ENCODE measurements at places on chromosomes 2 and 18. TPM values are rescaled to one million over a fixed set of nuclear protein-coding genes. Genes with fewer than 3 reads are reported as not detected.

The DYNAP gene
- not detected for total RNA-seq

The ALKAL2 gene
- not detected for total RNA-seq

The ALPI gene
- total RNA-seq, result not detected

The WDR54 gene
- 77.2 TPM for total RNA-seq

The CNDP1 gene
- total RNA-seq, result not detected

The NYAP2 gene
- total RNA-seq, result 0.02 TPM

The WDFY1 gene
- total RNA-seq, result 40.4 TPM

The DSC1 gene
- total RNA-seq, result not detected

The LYPD6B gene
- not detected for total RNA-seq

The TMEM198 gene
- total RNA-seq, result 0.54 TPM

The EFEMP1 gene
- total RNA-seq, result 47.0 TPM

The LHCGR gene
- total RNA-seq, result not detected

The RGPD4 gene
- not detected for total RNA-seq

The DLGAP1 gene
- 0.09 TPM for total RNA-seq

The SCYGR8 gene
- not detected for total RNA-seq

The CDCA7 gene
- total RNA-seq, result 47.0 TPM

The DSC2 gene
- total RNA-seq, result 1.5 TPM

The MOB4 gene
- total RNA-seq, result 33.8 TPM

The TCF23 gene
- total RNA-seq, result not detected

The HJURP gene
- 87.6 TPM for total RNA-seq

The PPP4R3B gene
- 33.6 TPM for total RNA-seq

The FSHR gene
- not detected for total RNA-seq

The NFATC1 gene
- total RNA-seq, result 6.0 TPM

The CLEC4F gene
- total RNA-seq, result not detected

The SCN7A gene
- total RNA-seq, result not detected

The NXPH2 gene
- total RNA-seq, result not detected

The NT5DC4 gene
- not detected for total RNA-seq

The CNRIP1 gene
- 2.9 TPM for total RNA-seq

The CMPK2 gene
- total RNA-seq, result 1.00 TPM

The MAP3K19 gene
- total RNA-seq, result not detected

The SERPINB2 gene
- total RNA-seq, result not detected

The SERPINB11 gene
- total RNA-seq, result not detected

The ACTG2 gene
- total RNA-seq, result 0.11 TPM

The AGAP1 gene
- total RNA-seq, result 26.8 TPM

The SERPINB10 gene
- total RNA-seq, result 0.22 TPM

The MYO3B gene
- total RNA-seq, result not detected

The C1GALT1C1L gene
- 2.2 TPM for total RNA-seq

The PDCL3 gene
- total RNA-seq, result 36.4 TPM

The WNT6 gene
- total RNA-seq, result not detected

The CCDC85A gene
- 0.11 TPM for total RNA-seq

The RAB6D gene
- total RNA-seq, result not detected

The B3GNT7 gene
- 2.3 TPM for total RNA-seq

The TTC39C gene
- 11.4 TPM for total RNA-seq

The NAT8 gene
- not detected for total RNA-seq

The CTAGE1 gene
- not detected for total RNA-seq

The SLC9A4 gene
- total RNA-seq, result not detected

The NPPC gene
- not detected for total RNA-seq

The DNAJC5G gene
- not detected for total RNA-seq

The FNDC4 gene
- 4.3 TPM for total RNA-seq

Data from A549 treated with DMSO at 1 μM for 4 hours (cell line).